ENCODE measurements at places on chromosomes 2 and 18.

GRCh38 chr2:212344131-212344530 is 194.5 kb downstream of the ERBB4 start:
- DNase-seq = no peak

DNA sequence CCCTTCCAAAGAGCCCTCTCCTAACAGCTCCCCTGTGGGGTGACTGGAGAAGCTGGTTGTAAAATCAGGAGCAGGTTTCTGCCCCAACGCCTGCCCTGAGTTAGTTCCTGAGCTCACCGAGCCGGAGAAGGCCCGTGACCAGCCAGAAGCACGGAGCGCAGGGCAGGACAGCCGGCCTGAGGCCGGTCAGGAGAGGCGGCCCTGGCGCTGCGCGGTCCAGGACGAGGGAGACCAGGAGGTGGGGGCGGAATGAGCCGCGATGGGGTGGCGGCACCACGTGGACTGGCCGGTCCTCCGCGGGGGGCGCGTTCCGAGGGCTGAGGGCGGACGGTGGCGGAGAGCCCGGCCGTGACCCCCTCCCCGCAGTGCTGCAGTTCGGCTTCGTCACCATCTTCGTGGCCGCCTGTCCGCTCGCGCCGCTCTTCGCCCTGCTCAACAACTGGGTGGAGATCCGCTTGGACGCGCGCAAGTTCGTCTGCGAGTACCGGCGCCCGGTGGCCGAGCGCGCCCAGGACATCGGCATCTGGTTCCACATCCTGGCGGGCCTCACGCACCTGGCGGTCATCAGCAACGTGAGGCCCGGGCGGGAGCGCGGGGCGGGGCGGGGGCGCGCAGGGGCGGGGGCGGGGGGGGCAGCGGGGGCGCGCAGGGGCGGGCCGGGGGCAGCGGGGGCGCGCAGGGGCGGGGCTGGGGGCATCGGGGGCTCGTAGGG is 29.0 kb downstream of the ANO7 start:
- no peak for DNase-seq

- DNase-seq = no peak
Measured at GRCh38 chr2:10204326-10205161, 82.0 kb downstream of the RRM2 start.

DNA sequence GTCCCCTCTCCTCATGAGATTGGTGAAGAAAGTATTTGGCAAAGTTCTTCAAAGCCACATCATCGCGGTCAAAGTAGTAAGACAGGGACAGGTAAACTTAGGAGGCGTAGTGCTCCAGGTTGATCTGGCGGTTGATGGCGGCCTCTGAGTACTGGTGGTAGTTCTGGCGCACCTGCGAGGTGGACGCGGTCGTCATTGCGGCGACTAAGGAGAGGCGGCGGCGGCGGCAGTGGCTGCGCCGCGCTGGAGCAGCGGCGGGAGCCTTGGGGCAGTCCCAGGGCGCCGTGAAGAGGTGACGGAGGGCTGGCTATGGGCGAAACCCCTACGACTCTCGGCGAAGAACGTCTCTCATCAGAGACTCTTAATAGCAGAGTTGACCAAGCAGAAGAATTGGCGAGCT is 107.2 kb upstream of the UBE2E3 start:
- no peak for DNase-seq

DNA sequence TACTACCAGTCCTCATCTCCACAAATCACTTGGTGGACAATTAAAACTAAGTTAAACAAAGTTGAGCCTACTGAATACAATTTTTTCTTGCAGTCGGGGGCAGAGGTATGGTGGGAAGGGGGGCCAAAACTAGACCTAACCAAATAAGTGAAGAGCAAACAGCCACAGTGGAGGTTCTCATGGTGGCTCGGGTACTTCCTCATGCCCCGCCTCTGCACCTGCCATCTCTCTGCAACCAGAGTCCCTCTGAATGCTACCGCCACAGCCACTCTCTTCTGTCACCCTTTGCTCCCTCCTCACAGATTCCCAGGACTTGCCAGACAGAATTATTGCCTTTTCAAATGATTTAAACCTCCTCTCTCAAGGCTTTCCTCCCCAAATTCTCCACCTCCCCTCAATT is 204.2 kb downstream of the TMEM247 start:
- DNase-seq = no peak

- no peak for DNase-seq
Measured at GRCh38 chr2:2033691-2034090, 289.4 kb upstream of the PXDN start.

GRCh38 chr2:237434866-237435311 is 20.9 kb upstream of the COL6A3 start:
- DNase-seq = no peak

GRCh38 chr2:23636426-23636825 is 251.4 kb downstream of the KLHL29 start:
- DNase-seq = no peak

DNA sequence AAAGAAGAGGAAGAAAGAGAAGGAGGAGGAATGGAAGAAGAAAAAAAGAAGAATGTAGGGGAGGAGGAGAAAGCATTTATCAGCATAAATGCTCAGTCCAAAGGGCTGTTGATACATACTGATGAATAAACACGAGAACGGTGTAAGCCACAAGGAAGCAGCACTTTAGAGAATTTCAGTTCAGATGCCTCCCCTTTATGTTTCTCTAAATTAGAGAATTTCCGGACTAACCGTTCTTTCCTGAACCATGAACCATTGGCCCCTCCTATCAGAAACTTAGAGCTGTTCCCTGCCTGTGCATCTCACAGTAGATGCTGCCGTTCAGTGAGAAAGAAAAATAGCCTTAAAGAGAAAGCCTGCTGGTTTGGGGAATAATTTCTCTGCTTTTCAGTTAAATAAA is 49.2 kb upstream of the TUBA3D start:
- no peak for DNase-seq

DNA sequence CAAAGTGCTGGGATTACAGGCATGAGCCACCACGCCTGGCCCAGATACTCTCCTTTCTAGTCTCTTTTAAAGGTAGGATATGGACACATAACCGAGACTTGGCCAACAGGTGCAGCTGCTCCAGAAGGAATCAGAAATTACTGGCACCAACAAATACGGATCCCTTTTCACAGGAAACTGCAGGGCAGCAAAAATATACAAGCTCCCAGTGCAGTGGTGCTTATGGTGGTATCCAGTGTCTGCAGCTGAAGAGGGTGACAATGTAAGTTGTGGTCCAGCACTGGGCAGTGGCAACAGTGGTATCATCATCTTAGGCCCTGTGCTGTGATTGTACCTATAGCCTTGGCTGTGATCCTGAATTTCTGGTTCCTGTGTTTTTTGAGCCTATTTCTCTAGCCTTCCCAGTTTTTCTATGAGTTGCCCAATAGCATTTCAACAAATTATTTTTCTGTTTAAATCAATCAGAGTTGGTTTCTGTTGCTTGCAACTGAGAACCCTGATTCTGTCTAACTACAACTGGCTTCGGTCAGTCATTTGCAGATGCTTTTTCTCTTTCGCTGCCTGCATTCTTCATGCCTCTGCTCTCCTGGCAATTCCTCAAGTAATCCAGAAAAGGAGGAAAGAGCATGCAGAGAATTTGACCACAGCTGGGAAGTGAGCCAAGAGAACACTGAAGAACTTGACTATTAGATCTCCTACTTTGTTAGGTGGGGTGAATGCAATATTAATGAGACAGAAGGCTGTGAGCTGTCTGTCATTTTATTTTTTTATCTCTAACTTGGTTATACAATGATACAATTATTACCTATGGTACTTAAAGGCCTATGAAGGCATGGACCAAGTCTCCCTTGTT is 30.8 kb upstream of the EML4 start:
- DNase-seq = no peak
